Substantia nigra (tissue), 51 donors: ENCODE measurements at places on chromosomes 6 and 20.

DNA sequence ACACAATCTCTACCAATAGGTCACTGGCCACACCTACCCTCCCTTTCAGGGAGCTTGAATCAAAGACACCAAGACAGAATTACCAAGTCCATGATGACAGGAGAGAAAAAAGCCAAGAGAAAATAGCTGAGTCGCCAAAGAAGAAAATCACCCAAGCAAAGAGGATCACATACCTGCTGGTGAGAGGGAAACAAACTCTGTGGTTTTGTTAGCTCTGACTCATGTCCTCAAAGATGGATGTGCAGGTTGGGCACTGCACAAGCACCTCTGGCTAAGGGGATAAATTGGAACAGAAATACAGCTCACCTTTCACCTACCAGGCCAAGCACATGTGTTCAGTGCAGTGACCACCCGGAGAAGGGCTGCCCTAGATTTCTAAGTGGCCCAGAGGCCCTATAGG is 114.8 kb downstream of the TFAP2A start:
- DNase-seq: no peak

DNA sequence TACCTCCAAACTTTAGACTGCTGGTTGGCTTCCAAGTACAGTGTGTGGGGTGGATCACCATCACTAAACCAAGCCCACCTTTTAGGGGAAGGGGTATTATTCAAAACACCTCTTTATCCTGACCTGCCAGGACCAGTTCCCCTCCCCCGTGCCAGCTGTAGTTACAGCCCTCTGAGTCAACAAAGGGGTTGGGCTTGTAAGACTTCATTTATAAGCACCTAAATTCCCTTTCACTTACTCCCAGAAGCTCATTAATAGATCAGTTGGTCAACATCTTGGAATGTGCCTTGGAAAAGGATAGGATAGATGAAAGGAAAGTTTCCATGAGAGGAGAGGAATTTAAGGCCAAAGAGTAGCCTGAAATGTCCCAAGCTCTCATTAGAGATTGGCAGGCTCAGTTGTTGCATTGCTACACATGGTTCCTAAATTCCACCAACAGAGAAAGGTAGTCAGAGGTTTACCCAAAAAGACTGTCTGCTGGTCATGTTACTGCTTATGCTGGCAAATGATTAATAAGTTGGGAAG is 59.2 kb downstream of the TNFAIP3 start:
- no peak for DNase-seq

- DNase-seq: no peak
Measured at GRCh38 chr6:109305028-109305427, 77.2 kb downstream of the CD164 start.

DNA sequence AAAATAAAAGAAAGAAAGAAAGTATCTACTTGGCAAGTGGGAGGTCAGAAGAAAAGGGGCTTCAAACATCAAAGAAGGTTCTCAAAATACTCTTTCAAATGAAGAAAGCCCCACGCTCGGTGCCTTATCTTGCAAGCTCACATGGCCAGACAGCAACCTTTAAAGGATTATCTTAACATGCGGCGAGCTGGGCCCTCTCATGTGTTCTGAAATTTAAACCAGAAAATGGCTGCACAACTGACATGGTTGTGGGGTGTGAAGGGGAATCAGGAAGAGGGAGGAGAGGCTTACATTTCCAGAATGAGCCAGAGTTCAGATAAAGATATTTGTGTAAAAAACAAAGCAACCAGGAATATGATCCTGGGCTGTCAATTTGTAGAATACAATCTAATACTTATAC is 363.1 kb downstream of the PRKN start:
- DNase-seq: no peak

GRCh38 chr6:92682516-92683398 is 736.6 kb downstream of the EPHA7 start:
- DNase-seq: no peak

DNA sequence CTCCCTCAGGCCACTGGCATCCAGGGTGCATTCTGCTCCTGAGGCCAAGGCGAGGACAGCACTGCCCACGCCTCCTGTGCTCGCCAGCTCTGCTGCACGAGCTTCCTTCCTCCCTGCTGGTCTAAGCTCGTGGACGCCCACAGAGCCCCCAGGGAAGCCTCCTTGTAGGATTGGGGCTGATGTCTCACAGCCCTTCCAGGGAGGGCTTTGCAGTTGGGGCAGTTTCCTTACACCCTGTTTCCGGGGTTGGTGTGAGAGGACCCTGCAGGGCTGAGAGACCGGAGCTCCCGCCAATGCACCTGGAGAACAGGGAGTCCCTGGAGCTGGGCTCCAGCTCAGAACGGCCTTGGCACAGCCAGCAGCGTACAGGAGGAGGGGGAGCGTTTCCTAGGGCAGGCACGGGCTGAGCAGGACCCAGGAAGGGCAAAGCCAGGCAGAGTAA is 172.4 kb upstream of the PDE10A start:
- no peak for DNase-seq
